ENCODE measurements at places on chromosomes 6 and 20.

DNA sequence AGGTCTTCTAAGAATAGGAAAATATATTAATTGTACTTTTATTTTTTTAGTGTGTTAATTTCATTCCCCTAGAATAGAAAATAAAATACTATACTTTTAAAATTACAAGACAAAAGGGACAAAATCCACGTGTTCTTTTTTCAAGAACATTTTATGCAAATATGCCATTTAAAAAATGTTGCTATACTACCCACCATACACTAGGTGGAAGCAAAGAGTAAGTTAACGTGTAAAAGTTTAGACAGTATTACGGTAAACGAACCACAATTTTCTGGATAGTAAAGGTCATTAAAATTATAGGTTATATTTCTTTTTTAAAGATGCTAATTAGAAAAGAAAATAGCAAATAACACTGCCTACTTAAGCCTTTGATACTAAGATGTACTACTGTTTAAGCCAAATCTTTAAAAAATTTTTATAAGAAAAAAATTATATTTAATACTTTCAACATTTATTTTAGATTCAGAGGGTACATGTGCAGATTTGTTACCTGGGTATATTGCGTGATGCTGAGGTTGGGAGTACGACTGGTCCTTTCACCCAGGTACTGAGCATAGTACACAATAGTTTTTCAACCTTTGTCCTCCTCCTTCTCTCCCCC, 287.6 kb downstream of the PHF3 start:
- no peak for DNase-seq

DNA sequence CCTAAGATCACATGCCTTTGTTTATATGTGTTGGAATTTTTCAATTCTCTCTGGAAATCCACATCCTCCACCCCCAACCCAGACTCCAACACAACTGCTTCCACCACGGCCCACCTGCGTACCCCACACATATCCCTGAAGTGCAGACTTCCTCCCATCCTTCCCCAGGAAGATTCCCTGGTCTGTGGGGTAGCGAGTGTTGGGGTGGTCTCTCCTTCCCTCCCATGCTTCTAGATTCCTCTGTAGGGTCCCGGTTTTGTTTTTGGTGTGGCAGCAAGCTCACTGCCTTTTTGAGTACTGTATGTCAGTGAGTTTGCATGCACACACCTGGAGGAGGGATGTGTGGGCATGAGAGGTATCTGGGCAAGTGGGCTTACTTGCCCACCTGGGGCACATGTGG, 127.6 kb downstream of the MRPL14 start:
- no peak for DNase-seq

- no peak for DNase-seq
Measured at GRCh38 chr6:135568379-135568778, 70.8 kb upstream of the AHI1 start.

GRCh38 chr6:25899123-25899522, 25.1 kb upstream of the SLC17A3 start:
- no peak for DNase-seq

DNA sequence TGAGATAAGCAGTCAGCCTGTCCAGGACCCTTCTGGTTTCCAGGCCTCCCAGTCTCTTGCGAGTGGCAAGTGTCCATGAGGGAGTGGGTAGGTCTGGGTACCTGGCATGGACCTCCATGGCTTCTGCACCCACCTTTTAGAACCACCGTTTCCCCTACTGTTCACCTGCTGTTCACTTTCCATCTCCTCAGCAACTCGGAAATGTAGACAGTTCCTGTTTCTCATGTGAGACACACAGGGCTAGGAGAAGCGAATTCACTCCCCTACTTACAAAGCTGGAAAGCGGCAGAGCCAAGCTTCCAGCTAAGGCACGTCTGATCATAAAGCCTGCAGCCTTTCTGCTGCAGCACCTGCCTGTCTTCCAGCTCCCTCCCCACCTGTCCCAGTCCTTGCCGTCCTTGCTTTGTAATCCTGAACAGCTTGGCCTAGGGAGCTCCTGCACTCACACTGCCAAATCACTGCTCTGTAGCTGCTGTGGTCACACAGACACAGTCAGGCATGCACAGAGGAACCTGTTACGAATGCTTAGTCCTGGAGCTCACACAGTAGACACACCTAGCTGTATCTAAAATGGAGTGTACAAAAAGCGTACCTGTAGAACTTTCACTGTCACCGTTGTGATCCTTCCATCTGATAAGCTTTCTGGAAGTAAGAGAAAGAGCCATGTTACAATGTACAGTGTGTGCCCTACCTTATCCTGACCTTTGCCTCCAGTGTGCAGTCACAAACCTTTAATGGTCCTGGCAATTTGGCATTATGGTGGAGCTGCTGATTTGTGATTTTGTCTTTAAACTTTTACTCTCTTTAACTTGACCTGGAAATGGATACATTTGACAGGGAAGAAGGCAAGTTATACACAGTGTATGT, 294.1 kb downstream of the NRN1 start:
- no peak for DNase-seq

- DNase-seq = no peak
Measured at GRCh38 chr6:68008445-68008844, 626.6 kb upstream of the ADGRB3 start.

DNA sequence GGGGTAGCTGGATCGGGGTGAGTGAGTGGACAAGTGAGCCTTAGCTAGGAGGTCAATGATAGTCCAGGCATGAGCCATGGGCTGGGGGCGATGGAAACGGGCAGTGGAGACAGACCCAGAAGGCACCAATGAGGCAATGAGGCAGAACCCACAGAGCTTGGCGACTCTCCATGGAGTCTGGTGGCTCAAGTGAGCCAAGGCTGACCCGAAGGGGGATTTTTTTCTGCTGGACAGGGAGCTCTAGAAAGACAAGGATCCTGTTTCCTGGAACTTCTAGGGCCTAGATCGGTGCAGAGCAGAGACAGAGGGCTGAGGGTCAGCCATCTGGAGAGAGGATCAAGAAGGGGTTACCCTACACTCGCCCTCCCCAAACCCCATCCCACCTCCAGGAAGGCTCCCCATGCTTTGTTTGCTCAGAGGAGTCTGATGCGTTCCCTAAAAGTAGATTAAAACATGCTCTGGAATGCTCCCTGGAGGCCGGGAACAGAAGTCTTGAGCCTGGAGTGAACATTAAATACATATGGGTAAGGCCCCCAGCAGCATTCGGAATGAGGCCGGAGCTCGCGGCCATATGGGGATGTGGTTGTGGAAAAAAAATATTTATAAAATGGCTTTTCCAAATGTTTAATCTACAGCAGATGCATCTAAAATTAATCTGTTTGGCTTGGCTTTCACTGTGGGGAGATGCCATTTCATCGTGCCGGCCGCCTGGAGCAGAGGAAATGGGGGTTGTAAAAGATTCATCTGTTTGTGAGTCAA, 237.8 kb upstream of the PMEPA1 start:
- DNase-seq = peak; percentile 62

DNA sequence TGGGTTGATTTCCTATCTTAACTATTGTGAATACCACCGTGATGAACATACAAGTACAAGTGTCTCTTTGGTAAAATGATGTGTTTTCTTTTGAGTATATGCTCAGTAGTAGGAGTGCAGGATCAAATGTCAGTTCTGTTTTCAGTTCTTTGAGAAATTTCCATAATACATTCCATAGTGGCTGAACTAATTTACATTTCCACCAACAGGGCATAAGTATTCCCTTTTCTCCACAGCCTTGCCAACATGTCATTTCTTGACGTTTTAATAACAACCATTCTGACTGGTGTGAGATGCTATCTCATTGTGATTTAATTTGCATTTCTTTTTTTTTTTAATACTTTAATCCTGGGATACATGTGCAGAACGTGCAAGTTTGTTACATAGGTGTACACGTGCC, 268.8 kb downstream of the CENPW start:
- no peak for DNase-seq

GRCh38 chr6:4620284-4621151, 155.7 kb upstream of the CDYL start:
- DNase-seq = no peak

- DNase-seq = no peak
Measured at GRCh38 chr6:31727034-31727716, 1.9 kb downstream of the DDAH2 start.

DNA sequence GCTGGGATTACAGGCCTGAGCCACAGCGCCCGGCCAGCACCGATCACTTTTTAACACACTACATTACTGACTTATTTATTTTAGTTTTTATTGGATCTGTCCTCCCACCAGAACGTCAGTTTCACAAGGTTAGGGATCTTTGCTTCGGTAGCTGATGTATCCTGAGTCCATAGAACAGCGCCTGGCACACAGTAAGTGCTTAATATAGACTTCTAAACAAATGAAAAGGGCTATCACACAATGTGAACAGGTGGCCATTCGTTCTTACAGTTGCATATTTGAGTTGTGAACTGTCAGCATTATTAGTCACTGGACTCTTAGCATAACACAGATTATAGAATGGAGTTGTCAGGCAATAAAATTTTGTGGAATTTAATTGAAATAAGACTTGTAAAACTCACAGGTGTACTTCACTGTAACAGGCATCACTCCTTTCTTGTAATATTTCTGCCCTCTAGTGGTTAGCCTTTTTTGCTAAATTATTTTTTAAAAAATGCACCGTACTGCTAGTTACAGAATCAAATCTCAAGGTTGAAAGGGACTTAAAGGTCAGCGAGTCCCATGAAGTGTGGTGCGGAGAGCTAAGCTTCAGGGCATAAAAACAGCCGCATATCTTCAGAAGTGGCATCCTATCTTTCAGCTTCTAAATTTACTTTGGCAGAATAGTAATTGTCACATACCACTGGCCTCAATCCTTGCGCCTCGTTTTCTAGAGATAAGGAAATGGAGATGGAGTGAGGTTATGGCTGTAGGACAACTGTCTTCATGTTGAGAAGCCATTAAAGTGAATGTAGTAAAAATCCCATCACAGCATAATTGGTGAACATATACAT, 3.4 kb upstream of the TBC1D7 start:
- DNase-seq = no peak

DNA sequence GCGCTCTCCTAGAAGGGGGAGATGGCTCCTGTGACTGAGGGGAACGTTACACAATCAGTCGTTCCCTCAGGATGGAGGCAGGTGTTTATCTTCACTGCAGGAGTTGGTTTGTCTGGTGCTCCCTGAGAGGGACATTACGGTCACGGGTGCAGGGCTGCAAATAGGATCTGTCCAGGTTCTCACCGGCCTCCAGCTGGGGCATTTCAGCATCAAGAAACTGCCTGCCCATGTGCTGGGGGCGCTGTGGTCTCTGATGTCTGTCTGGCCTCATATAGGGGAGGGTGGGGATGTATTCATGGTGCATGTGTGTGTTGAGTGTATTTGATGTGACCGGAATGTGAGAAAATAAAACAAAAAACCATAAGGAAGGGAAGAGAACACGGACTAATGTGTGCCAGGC, 77.1 kb downstream of the TBC1D7 start:
- no peak for DNase-seq

DNA sequence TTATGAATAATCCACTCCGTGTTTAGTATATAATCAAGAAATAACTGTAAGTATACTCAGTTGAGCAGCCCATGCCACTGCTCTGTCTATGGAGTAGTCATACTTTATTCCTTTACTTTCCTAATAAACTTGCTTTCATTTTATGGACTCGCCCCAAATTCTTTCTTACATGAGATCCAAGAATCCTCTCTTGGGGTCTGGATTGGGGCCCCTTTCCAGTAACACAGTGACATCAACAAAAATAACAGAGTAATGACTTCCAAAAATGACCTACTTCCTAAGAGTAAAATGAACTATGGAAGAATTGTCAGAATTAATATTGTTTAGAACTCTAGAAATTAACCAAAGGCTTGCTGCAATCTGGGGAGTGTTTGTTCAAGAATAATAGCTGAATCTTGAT, 8.8 kb downstream of the OR2H1 start:
- DNase-seq = no peak

DNA sequence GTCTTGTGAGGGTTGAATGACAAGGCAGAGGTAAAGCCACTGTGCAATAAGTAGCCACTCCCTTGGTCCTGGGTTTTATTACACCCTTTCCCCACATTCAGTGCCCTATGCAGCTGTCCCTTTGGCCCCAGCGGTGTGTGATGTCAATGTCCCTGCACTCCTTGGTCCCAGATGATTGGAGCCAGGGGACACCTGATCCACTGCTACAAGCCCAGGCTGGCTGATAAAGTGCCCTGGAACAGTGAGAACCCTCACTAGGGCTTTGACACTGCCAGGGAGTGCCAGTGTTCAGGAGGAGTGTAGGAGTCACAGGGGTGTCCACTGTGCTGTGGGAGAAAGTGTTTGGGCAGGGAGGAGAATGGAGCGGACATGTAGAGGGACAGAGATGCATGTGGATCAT, 30.4 kb downstream of the GABRR1 start:
- no peak for DNase-seq

GRCh38 chr6:162856885-162857284, 129.1 kb downstream of the PACRG start:
- DNase-seq = peak; percentile 69

DNA sequence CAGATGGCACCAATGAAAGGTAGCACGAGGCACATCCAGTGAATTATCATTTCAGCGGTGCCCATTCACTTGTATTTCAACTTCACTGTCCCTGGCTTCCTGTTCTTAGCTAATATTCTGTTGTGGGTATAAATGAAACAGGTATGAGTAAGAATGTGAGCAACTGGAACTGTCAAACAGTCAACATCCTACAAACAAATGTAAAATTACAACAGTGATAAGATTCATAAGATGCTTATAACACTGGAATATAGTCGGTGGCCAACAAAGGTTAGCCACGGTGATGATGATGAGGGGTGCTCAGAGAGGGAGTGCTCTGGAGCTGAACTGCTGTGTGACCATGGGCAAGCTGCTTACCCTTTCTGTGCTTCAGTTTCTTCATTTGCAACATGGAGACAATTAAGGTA, 74.9 kb upstream of the TOX2 start:
- DNase-seq = no peak
